ENCODE measurements at places on chromosomes 1 and 21.

DNA sequence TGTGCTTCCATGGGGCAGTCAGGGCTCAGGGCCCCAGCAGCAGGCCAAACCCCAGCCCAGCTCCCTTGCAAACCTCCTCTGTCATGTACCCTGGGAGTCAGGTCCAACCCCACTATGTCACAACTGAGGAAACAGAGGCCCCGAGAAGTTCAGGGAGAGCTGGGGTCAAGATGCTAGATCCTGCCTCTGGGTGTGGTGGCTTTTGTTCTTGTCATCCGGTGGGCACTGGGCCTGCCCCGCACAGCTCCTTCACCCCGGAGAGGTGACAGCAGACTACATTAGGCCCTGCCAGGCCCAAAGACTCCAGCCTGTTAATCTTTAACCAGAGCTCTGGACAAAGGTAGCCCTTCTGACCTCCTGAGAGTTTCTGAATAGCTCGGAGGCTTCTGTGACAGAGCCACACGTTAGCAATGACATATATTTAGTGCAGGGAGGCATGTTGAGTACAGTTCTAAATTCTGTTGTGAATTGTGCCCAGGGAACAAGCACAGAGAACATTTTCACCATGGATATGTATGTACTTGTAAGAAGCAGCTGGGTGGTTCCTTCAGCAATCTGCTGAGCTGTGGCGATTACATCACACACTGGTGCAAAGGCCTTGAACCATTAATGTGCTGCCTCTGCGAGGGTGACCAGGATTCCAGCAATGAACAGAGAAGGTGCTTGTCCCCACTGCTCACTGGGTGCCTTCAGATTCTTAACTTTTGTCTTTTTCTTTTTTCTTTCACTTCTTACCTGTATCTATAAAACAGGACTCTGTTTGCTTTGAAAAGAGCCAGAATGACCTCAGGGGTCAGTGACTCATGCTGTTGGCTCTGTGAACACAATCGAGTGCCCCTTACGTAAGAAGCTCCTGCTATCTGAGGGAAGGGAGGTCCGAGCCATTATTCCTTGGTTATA is 102.8 kb downstream of the RHOU start:
- no peak for DNase-seq

- DNase-seq, result no peak
Observed at GRCh38 chr1:47793563-47793962, 203.6 kb downstream of the TRABD2B start.

GRCh38 chr21:15908187-15908586 is 178.4 kb downstream of the USP25 start:
- DNase-seq, result no peak

DNA sequence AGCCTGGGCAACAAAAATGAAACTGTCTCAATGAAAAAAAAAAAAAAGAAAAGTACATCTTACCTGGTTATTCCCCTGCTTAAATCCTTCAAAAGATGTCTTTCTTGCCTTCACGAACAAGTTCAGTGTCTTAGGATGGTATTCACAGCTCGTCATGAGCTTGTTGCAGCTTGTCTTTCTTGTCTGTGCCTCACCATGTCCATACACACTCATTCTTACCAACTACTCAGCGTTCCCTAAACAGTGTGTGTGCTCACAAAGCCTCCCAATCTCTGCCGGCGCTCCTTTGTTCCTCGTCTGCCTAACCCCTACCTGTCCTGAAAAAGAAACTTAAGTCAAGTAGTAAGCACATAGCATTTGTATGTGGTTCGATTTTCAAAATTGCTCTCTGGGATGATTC is 31.1 kb downstream of the UBE4B start:
- no peak for DNase-seq

DNA sequence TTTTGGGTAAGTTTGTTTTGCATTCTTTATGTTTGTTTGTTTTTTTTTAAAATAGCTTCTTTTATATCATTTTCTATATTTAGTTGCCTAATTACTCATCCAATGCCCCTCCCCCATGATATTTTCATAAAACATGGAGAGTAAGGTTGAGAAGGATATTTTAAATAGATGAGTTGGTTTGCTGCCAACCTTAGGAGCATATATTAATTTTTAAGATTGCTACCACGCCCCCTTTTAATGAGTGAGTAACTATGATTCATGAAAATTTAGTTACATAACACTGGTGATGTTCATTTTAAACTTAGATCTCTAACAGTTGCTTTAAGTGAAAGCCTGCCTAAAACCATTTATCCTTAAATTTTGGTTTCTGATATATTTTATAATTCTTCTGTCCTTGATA is 18.7 kb downstream of the TMEM50A start:
- DNase-seq, result no peak

DNA sequence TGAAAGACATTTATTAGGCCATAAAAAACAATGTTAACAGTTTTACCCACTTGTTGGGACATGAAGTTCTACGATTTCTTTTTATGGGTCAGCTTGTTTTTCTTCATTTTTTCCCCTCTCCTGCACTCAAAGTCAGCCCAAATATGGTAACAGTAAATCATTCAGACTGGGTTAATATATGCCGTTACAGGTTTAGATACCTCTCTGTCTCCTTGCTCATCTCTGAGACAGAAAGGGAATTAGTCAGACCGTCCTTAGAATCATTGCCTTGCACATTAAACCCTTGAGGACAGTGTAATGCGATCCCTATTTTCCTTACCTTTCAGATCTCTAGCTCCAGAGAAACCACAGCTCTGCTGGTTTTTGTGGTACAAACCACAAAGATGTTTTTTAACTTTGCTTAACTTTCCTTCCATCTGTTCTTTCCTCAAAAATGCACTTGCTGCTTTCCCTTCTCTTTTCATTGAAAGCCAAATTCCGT is 613.3 kb downstream of the PLPP3 start:
- no peak for DNase-seq

GRCh38 chr1:12690156-12690555 is 25.8 kb upstream of the AADACL3 start:
- no peak for DNase-seq

DNA sequence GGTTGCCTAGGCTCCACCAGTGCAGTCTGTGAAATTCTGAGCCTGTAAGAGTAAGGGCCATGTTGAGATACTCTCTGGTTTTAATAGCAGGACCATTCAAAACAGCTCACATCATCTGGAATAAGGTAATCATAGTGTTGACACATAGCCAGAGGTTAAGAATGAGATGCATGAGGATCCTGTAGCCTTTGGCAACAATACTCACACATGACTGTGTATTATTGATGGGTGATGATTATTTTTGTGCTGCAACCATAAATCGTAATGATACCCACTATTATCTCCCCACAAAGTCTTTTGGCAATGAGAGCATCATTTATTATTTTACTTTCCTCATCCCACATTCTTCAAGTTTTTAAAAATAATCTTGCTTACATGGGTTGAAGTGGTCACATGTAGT is 35.5 kb downstream of the KCNK2 start:
- DNase-seq, result no peak

GRCh38 chr1:165352442-165353293 is 3.8 kb downstream of the LMX1A start:
- DNase-seq, result no peak

- DNase-seq, result no peak
Observed at GRCh38 chr1:1989789-1990188, 13.8 kb downstream of the CFAP74 start.

- DNase-seq, result no peak
Observed at GRCh38 chr1:51019811-51020210, 49.8 kb downstream of the CDKN2C start.

GRCh38 chr1:47713333-47713953 is 275.6 kb downstream of the FOXD2 start:
- no peak for DNase-seq

- no peak for DNase-seq
Observed at GRCh38 chr21:29271927-29272333, 26.8 kb upstream of the BACH1 start.

DNA sequence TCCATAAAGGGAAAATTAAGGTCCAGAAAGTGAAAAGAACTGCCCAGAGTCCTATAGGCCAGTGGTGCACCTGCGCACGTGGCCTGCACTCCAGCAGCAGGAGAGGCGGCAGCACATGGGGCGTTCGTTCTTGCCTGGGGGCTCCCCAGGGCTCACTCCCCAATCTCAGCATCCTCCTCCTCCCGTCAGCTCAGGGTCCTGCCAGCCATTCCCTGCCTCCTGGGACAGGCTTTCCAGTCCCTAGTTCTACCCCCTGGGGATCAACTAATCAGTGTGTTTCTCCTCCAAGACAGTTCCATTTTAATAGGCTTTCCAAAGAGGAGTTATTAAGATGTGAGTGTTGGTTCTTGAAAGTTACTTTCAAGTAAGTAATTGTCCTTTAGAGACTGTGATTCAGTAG is 1.2 kb upstream of the A3GALT2 start:
- no peak for DNase-seq

- no peak for DNase-seq
Observed at GRCh38 chr1:212614453-212615200, 6.1 kb downstream of the ATF3 start.

Data from stimulated activated CD4-positive, alpha-beta T cell treated with anti-CD3 and anti-CD28 coated beads, TNF-alpha, amount 100 ng/mL, for 24 hours (primary cell).